ENCODE measurements at places on chromosomes 4 and X.

DNA sequence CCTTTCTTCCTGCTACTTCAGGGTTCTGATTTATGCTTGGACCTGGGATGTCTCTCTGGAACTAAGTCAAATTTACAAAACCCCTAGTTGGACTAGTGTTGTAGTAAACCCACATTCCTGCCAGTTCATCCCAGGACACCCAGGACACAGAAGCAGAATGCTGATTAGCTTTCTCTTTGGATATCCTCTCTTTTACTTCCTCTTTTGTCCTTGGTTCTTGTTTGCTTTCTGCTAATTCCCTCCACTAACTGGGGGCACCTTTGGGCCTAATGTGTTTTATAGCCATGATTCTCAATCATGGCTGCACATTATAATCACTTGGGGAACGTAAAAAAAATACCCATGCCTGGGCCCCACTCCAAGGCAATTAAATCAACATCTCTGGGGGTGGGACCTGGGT is 42.5 kb downstream of the LANCL3 start:
- ATAC-seq = no peak

DNA sequence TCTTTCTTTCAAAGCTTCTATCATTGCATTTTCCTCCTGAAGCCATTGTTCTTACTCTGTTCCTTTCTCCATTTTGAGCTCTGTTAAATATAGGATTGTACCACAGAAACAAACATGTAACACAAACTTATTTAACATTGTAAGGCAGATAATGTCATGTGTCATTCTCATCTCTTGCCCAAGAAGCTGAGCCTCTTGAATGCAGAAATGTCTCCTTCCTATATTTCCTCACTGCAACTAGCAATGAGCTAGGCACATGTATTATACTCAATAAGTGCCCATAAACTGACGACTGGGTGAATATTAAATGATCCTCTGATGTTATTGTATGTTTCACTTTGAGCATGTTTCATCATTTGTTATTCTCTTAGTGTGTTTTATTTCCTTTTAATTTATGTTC is 56.7 kb upstream of the SLC7A11 start:
- no peak for ATAC-seq

- no peak for ATAC-seq
Observed at GRCh38 chr4:56688094-56688647, 7.1 kb upstream of the HOPX start.

DNA sequence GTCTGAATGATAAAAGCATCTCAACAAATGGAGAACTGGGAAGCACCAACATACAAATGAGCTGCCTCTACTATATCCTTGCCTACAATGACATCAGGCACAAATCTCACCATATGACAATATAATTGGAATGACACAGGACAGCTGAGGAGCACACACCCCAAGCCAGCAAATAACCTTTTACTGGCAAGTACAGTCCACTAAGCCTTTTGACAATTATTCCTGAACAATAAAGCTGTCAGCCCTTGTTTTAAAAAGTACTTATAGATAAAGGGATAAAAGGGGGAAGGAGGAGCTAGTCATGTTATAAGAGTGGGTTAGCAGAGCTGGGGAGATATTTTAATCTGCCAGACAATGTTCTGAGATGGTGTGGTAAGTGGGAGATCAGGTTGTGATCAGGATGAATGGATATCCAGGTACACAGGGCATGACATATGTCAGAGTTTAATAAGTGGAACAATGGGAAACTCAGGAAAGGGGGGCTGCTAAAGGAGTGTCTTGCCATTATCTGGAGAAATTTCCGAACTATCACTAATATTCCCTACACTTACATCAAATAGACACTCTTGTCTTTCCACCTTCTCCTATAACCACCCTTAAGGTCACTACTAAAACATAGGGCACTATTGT is 127.6 kb downstream of the GPC3 start:
- no peak for ATAC-seq

DNA sequence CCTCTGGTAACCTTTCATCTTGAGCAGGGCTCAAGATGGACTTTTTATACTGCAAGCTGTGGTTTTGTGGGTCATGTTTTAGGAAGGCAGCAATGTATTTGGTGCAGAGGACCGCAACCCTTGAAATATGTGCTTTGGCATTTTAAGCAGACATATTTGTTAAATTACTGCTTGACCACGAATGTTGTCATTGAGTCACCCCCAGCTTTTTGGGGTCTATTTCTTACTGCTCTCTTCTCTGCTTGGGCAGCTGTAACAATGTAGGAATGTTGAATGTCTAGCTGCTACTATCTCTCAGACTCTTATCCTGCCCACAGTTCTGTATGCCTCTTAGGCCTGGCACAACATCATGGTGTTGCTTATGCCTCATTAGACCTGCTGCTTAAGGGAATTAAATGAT is 6.0 kb downstream of the RBPJ start:
- no peak for ATAC-seq

GRCh38 chrX:49282647-49283011 is 13.0 kb downstream of the PPP1R3F start:
- ATAC-seq = no peak

DNA sequence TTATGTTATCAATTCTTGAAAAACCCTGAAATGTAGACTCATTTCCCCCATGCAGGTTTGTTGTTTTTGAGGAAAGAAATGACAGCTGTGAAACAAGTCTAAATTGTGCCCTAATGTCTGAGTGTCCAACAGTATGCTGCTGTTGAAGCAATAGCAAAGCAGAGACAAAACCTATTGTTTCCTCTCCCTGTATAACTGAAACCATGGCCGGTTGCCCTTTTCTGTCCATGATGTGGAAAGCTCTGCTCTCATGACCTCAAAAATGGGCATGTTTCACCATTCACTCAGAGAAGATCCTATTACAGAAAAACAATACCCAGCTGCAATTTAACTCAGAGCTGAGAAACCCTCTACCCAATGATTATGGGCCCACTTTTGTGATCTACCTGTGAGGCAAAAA is 312.6 kb upstream of the FTHL17 start:
- ATAC-seq = no peak

GRCh38 chr4:64614276-64614675 is 205.0 kb upstream of the TECRL start:
- ATAC-seq = no peak

DNA sequence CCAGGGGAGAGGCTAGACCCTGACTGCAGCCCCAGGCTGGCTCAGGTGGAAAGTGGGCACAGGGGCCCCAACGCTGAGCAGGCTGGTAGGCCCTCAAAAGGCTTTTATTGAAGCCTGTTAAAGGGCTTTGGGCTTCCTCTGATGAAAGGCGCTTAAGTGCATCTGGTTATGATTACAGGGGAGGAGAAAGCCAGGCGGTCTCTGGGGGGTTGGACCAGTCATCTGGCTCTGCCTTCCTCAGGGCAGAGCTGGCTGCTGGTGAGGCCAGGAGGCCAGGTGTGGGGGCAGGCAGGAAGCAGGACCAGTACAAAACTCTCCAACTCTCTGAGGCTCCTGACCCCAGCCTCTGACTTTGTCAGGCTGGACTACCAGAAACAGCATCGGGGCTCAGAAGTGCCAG is 68.8 kb upstream of the BCOR start:
- no peak for ATAC-seq

- ATAC-seq = no peak
Observed at GRCh38 chr4:70473679-70474078, 1.7 kb downstream of the MUC7 start.

- no peak for ATAC-seq
Observed at GRCh38 chrX:10471418-10471817, 149.0 kb downstream of the MID1 start.

DNA sequence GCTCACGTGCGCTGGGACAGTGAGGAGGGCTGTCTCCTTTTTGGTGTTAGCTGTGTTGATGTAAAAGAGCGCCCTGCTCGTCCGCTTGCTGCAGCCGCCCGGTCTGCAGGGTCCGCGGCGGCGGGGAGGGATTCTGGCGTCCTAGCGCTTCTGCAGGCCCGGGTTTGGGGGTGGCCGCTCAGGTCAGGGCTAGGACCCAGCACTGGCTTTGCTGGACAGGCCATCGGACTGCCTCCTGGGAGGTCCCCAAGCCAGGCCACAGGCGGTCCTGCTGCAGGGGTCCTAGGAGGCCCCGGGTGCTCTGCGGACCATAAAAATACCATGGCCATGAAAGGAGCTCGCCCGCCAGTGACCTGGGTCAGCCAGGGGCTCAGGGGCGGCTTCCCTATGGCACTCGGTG is 308.7 kb downstream of the DCTD start:
- peak; percentile 41 for ATAC-seq

DNA sequence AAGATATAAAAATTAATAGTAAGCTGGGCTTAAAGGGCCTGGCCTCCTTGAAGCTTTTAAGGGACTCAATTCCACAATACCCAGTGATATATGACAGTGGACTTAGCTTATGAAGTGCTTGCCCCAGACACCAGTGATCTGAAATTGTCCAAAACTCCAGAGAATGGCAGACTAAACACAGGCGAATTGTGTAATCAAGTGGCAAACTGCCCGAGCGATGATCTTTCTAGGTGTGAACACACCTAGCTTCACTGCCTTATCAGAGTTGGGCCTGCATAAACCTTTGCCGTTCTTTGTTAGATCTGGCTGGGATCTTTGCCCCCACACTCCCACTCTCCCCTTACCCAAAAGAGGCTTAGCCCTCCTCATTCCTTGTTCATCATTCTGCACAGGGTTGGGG is 62.5 kb upstream of the SH3RF1 start:
- ATAC-seq = no peak

DNA sequence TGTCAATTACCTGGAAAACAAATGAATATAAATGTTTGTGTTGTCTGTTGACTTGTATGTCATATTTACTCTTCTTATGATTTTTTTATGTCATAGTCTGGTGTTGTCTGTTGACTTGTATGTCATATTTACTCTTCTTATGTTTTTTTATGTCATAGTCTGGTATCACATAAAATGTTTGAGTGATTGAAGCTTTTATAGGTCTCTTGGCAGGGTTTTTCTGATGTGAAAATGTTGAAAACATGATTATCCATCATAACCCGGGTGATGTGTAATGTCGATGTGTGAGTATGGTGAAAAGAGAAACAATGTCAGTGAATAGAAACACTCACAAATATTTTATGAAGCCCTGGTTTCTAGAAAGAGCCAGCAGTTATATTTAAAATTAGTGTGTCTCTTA is 335.7 kb downstream of the BMPR1B start:
- ATAC-seq = no peak

GRCh38 chrX:128739539-128739938 is 687.3 kb upstream of the ACTRT1 start:
- no peak for ATAC-seq

- no peak for ATAC-seq
Observed at GRCh38 chrX:118901991-118902390, 72.4 kb upstream of the LONRF3 start.

DNA sequence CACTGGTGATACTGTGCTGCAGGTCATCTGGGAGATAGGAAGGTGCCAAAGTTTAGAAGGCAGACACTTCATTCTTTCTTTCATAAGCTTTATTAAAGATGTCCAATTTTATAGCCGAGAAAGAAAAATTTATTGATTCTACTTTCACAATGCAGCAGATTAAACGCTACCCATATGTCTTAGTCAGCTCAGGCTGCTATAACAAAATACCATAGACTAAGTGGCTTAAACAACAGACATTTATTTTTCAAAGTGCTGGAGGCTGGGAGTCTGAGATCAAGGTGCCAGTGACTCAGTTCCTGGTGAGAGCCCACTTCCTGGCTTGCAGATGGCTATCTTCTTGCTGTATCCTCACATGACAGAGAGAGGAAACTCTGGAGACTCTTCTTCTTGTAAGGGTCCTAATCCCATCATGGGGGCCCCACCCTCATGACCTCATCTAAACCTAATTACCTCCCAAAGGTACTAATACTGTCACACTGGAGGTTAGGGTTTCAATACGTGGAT is 33.4 kb upstream of the KLHL34 start:
- ATAC-seq = no peak

- no peak for ATAC-seq
Observed at GRCh38 chr4:147174591-147174990, 228.9 kb upstream of the TTC29 start.

DNA sequence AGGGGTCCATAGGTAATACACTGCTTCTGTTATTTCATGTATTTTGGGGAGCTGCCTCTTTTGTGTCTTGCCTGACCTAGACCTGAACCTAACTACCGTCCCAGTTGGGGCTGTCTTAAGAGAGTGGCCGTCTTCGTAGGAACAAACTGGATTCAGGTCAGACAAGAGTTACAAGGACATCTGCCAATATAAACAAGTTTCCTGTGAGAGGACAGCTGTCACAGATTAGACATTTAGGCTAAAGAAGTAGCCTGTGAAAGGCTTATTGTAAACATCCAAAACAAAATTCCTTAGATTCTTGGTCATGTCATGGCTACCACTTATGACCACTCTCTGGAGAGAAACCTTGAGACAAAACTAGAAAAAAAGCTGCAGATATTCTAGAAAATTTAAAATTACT is 797.6 kb upstream of the AADAT start:
- ATAC-seq = no peak

DNA sequence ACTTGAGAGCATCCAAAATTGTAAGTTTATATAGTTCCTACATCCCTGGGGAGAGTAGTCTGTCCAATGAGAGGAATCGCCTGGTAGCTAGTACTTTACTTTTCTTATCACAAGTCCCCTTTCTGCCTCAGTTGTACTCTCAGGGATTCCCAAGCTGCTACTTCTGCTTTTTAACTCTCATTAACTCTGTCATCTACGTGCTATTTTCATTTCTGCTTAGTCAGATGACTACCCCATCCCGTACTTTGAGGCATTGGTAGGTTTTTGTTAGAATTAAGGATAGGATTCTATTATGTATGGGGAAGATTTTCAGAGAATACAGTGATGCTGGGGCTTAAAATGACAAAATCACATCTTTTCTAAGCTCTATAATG is 24.7 kb downstream of the RBPJ start:
- ATAC-seq = no peak

DNA sequence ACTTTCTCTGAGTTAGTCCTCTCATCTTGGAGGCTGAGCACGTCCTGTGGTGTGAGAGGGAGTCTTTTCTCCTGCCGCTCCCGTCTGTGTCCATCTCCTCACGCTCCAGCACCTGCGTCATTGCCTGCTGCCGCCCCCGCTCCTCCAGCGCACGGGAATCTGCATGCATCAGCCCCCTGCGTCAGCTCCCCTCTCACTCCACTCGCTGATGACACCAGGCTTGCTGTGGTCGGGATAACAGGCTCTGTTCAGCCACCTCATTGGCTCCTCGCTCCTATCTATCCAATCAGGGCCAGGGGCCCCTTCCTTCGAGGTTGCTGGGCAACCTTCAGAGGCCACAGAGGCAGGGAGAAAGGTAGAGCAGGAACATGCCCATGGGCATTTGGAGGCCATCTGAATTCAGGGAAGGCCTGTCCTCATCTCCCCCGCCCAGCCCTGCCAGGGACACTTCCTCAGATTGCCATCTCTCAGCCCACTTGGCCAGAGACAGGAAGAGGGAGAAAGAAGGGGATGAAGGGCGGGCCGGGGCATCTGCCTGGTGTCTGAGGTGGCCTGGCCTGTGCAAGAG is 9.3 kb downstream of the ZNF185 start:
- ATAC-seq = peak; percentile 38

DNA sequence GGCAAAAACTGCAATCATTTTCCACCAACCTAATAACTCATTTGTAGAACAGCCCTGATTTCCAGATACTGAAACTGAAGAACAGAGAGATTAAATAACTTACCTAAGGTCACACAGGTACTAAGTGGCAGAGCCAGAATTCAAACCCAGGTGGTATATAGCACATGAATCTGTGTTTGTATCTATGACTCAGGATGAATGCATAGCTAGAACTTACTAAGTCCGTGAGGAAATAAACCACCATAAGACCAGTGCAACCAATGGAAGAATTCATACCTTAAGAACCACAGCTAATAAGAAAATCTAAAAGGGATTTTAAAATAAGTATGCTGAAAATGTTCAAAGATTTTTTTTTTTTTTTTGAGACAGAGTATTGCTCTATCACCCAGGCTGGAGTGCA is 1.5 kb upstream of the PLAC1 start:
- ATAC-seq = no peak
